ENCODE measurements at places on chromosomes 11 and 22.

GRCh38 chr11:64428693-64429092, 69.7 kb downstream of the RPS6KA4 start:
- no peak for DNase-seq

DNA sequence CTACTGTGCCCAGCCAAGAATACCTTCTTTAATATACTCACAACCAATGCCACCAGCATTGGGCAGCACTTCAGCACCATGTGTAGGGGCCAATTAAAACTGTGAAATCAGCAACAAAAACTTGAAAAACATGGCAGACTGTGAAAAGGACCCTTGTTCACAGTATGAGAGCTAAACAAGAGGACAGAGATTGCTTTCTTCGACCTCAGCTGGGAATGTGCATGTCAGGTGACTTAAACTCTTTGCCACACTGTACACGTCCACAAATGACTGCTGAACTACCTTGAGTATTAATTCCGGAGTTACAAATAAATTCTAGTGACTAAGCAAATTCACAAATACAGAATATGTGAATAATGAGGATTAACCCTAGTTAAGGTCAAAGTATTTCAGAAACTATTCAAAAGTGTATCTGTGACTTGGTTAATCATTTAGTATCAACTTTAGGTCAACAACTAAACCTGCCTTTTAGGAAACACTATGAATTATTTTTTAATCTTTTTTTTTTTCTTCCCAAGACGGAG, 33.0 kb downstream of the DDX6 start:
- no peak for DNase-seq

GRCh38 chr11:48109046-48109666, 107.5 kb upstream of the OR4B1 start:
- no peak for DNase-seq

DNA sequence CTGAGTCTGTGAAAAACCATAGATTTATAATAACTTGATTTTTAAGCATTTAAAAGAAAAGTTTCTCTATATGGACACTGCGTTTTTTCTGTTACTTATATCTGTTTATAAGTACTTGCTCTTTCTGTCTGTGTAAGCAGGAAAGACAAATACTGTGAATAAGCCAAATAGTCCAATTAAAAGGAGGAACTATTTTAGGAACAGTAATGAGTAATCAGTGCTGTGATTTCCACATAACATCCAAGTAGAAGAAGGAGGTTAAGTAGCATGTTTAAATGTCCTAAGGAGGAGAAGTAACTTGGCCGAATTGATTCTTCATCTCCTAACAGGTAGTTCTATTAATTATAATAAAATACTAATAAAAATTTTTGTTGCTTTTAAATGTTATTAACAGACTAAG, 40.8 kb downstream of the ZNF214 start:
- no peak for DNase-seq

DNA sequence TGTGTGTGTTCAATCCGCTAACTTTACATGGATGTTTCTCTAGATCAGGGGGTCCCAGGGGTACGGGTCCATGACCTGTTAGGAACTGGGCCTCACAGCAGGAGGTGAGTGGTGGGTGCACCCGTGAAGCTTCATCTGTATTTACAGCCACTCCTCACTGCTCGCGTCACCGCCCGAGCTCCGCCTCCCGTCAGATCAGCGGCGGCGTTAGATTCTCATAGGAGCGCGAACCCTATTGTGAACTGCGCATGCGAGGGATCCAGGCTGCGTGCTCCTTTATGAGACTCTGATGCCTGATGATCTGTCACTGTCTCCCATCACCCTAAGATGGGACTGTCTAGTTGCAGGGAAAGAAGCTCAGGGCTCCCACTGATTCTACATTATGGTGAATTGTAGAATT, 31.9 kb downstream of the MRGPRD start:
- DNase-seq = no peak

Data from activated gamma-delta T cell treated with Interleukin-2 at 50 U/mL for 16 hours (primary cell).